AG04450 (cell line): ENCODE measurements at places on chromosomes 12 and 14.

DNA sequence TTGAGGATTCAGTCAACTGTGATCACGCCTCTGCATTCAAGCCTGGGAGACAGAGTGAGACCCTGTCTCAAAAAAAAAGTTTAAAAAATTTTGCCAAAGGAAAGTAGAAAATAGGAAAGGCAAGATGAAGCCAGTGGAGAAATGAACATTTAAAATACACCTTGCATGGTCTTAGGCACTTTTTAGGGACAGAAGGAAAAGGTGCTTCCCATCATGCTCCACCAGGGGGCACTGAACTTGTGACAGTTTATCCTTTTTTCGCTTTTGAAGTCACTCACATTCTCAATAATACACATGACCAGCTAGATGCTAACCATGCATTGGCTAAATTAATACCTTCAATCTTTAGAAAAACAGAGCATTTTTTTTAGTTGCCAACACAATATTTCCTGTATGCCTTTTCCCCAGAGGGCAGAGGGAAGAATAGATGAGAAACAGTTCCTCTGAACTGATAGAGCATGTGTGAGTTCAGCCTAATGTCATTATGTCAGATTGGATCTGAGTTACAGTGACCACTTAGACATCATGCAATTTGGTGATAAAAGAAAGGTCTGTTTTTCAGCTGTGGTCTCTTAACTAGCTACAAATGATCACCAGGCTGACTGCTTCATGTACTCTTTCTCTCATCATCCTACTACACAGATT, 221.8 kb upstream of the SSTR1 start:
- peak; percentile 11 for DNase-seq

DNA sequence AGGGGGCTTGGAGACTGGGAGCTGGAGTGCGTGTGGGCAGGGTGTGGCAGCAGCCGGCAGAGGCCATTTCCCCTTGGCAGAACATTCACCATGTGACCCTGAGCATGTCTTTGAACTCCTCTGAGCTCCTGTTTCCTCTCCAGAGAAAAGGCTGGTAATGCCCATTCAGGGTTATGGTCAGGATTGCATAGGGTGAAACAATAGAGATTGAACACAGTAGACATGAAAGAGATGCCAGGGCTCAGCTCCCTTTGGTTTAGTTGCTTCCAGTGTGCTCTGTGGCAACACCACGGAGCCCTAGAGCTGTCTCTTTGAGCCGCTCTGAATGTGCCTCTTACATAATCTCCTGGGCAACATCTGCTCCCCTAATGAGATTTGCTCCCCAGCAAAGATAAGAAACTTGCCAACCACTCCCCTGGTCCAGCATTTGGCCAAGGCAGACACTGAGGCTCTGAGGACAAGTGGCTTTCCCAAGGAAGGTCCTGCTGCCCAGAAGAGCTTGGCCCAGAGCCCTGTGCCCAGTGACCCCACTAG, 4.6 kb downstream of the IFI27 start:
- DNase-seq: no peak

DNA sequence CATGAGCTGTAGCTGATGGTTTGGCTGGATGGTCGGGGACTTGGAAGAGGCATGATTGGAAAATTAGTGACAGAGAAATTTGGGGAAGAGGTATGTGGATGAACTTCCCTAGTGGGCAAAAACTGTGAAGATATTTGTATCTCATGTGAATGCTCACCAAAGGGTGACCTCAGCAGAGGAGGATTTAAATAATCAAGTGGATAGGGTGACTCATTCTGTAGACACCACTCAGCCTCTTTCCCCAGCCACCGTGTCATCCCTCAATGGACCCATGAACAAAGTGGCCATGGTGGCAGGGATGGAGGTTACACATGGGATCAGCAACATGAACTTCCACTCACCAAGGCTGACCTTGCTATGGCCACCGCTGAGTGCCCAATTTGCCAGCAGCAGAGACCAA, 60.8 kb upstream of the KRAS start:
- no peak for DNase-seq

DNA sequence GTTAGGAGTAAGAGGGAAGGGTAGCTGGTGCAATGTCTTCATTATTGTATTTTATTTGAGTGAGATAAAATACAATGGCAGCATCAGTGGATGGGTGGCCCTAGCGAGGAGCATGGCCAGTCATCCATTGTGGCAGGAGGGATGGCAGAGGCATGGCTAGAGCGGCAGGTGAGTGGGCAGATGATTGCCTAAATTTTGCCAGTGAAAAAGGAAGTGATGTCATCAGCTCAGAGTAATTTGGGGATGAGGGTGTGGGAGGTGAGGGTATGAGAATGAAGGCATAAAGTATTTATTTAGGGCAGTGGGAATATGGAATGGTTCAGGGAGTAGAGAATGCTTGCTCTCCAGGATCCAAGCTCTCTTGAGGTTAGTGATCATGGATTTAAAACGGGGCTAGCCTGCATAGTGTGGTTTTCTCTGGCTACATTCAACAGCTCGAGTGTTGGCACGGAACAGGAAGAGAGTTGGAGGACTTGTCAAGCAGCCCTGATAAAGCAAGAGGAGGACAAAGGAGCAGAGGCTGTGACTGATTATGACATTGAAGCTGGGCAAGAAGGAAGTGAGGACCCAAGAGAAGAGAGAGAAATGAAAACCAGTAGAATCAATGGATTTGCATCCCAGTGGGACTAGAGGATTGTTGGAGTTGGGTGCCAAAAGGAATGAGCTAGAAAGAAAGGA, 18.7 kb upstream of the SERPINA6 start:
- no peak for DNase-seq

DNA sequence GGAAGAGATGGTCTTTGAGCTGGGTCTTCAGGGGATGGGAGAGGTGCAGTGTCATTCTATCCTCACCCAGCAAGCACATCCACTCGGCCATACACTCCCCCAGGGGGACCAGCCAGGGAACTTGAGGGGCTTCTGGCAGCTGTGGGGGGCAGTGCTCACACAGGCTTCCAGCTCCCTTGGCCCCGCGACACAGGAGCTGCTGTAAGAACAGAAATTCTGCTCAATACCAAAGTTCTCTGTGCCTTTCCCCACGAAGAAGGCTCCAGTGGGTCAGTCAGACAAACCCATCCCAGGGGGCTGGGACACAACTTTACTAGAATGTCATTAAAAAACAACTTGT, 289.1 kb upstream of the RTL1 start:
- DNase-seq: no peak

DNA sequence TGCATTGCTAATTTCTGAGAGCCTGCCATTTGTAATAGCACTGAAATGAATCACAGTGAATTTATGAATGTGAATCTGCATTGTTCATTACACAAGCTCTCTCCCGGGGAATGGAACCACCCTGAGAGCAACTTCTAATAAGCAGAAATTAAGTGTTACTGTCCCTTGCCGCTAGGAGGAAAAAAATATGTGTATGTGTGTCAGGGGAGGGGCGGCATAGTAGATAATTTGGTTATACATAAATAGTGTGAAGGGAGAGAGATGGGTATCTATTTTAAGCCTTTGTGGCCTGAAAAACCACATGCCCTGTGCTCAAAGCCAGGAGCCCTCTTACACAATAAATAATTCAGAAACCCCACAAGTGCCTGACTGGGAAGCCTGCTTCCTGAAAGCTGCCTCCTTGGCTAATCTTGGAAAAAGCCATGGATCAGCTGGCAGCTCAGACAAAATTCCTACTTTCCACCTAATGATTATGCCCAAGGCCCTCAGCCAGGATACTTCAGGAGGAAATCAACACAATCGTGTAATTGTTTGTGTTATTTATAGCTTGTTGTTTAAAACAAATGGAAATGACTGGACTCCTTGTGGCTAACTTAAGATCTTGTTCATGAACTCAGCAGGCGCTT, 366.2 kb upstream of the KITLG start:
- no peak for DNase-seq

DNA sequence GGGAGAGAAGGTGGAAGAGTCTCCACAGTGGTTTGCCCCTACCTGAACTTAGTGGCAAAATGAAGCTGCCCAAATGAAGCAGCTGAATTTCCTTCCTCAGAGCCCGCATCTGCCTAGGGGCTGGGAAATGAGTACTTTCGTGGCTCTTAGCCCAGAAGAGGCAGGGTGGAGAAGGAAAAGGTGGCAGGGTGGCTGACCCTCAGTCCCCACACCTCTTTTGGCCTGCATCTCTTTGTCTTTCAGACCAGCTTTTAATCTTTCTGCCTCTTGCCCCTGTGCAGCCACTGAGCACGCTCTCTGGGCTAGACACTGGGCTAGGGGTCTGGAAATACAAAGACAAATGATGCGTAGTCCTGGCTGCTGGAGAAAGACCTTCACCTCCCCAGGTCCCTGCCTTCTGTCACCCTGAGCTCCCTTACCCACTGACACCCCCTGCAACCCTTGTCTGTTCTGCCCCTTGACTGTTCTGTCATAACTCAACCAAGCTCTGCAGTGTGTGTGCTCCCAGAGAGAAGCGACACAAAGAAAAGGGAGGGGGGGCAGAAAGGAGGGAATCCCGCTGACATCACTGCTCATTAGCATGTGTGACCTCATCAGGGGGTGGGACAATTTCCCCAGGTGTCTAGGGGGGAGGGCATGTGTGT, 371 bp upstream of the REM2 start:
- DNase-seq: no peak

DNA sequence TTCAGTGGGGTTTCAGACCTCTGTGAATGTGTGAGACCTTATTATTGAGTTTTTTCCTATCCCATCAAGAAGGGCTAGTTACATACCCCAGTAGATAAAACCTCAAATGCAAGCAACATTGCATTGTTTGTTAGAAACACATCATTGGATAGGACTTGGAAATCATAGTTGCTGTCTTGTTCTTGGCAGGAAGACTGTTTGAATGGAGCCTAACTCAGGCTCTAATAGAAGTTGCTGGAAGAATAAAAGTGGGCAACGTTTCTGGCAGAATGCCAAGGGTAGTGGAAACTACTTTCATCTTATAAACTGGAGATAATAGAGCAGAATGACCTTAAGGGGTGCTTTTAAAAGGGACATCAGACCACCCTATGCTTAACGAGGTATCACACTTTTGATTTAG, 9.9 kb upstream of the PTHLH start:
- no peak for DNase-seq

DNA sequence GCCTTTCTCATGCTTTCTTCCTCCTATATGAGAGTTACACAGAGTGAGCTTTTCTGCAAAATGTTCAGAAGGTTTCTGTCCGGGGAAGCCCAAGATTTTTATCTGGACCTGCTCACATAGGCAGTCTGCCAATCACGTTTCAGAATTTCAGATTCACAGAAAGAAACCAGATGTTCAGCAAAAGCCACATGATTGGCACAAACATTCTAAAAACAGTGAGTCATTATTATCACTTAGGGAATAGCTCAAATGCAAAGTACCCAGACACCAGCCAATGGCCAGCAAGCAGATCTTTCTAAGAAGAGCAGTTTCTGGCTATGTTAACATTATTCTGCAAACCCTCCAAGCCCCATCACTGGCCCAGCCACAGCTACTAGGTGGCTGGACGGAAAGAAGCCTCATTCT, 1558.5 kb upstream of the TMEM132C start:
- DNase-seq: no peak

DNA sequence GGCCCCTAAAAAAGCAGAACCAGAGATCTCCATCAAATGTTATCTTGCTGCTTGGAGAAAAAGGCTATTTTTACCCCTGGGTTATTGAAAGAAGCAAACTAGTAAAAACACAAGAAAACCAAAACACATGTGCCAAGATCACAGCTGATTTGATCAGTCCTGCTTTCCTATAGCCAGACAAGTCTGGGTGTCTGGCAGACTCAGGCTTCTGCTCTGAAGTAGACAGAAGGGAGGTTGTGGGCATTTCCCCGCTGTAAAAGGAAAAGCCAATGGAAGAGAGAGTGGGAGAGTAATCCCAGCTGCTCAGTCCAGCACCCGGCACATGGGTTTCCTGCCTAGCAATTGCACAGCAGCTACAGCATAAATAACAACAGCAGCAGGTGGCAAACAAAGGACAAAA, 177.9 kb downstream of the PHLDA1 start:
- no peak for DNase-seq

- DNase-seq: no peak
Observed at GRCh38 chr14:21204167-21205025, 48.5 kb upstream of the OR5AU1 start.

DNA sequence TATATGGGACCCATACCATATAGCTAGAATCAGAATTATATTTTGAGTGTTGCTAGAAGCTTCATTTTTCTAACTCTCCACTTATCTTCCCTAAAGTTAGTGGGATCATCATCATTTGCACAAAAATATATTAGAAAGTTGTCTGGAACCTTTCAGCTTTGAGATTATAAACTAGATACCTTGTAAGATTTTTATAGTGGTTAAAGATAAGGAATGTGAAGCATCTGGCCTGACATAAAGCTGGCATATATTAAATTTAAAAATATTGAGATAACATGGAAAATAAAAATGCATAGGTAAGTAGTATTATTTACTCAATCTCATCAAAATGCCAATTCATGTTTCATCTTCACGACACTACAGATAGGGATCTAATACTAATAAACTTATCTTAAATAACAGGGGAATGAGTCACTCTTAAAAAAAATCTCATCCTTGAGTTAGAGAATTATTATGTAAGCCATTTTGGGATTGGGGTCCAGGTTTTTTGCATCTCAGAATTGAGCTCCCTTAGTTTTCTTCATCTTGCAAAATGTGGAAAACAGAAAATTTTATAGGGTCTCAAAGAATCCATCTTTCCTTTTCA, 318.5 kb downstream of the KCNC2 start:
- DNase-seq: no peak

GRCh38 chr12:29039013-29039412, 110.1 kb upstream of the FAR2 start:
- peak; percentile 60 for DNase-seq

GRCh38 chr12:49942921-49943624, 7.5 kb upstream of the AQP2 start:
- DNase-seq: no peak

- no peak for DNase-seq
Observed at GRCh38 chr14:55324812-55325211, 53.6 kb downstream of the FBXO34 start.

DNA sequence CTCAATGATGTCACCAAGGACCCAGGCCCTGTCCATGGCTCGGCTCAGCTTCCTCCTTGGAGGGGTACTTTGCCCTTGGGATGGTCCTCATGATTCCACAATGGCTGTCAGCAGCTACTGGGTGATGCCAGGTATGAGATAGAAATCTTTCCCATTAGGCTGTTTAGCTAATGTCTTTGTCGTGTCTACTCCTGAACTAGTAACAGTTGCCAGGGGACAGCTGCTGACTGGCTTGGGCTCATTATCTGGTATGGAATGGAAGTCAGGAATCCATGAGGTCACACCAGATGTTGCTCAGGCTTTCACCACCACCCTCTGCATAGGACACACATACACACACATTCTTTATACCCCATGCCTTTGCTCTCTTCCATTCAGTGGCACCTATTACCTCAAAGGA, 9.2 kb downstream of the PRPH start:
- peak; percentile 11 for DNase-seq

DNA sequence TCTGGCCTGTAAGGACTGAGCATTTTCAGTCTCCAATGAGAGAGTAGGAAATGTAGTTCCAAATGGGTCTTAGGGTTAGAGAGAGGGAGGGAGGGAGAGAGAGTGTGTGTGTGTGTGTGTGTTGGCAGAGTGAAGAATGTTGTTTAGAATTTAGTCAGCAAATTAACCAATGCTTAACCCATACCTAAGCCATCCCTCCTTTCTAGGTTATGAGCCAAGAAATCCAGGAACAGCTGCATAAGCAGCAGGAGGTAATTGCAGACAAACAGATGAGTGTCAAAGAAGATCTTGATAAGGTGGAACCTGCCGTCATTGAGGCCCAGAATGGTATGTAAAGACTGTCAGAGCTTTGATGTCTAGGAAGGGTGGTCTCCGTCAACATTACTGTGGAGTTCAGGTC, 56.9 kb downstream of the HSP90AA1 start:
- peak; percentile 67 for DNase-seq

- no peak for DNase-seq
Observed at GRCh38 chr14:21258889-21259787, 10.1 kb downstream of the HNRNPC start.
